ENCODE measurements at places on chromosomes 3 and 15.

DNA sequence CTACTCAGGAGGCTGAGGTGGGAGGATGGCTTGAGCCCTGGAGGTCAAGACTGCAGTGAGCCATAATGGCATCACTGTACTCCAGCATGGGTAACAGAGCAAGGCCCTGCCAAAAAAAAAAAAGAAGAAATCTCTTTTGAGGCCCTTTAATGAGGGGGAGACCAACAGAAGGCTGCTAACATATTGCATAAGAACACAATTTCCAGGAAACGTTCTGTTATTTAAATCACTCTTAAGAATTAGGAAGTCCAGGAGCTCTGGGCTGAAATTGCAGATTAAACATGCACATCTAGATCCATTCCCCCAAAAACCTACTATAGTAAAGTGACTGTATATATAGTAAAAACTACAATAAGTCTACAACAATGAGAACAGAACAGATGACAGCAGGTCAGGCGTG lies 16.1 kb upstream of the BLM start:
- no peaks in the 10 kb centered on the region for H3K27me3 ChIP-seq
- no peak overlapping the region for H3K4me3 ChIP-seq
- DNase-seq, result no peak
- no peak overlapping the region for H3K27ac ChIP-seq
- no peaks in the 10 kb centered on the region for H3K36me3 ChIP-seq

DNA sequence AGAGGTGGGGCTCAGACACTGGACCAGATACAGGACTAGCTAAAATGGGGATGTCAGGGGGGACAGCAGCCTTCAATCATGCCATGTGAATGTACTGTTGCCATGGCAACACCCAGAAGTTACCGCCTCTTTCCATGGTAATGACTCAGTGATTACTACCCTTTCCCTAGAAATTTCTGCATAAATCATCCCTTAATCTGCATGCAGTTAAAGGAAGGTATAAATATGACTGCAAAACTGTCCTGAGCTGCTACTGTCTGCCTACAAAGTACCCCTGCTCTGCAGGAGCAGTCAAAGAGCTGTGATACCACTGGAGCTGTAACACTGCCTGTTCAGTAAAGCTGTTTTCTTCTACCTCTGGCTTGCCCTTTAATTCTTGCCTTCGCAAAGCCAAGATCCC lies 168.2 kb downstream of the PEAK1 start:
- no peak for DNase-seq
- H3K4me1 ChIP-seq, result no peaks in the 10 kb centered on the region
- no peak overlapping the region for H3K4me3 ChIP-seq
- H3K27me3 ChIP-seq, result no peaks in the 10 kb centered on the region
- no peak overlapping the region for H3K27ac ChIP-seq
- H3K36me3 ChIP-seq, result no peaks in the 10 kb centered on the region

DNA sequence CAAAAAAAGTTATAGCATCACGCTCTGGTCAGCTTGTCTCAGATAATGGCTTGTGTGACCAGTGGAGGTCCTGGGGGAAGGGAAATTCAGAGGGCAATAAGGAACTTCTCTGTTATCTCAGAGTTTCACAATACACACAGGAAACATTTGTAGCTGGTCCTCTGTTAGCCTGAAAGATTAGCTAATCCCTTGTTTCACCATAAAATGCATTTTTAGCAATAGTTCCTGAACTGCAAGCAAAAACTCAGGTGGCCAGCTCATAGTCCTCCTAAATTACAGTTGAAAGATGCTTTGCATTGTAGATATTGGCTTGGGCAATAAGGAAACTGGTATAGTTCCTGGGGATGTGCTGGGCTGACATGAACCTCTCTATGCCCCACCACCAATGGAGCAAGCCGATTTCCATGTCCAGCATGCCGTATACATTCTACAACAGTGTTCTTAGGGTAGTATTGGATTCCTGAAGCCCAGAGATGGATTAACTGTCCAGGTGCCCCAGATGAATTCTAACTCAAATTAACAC lies 141.5 kb upstream of the TBL1XR1 start:
- no peaks in the 10 kb centered on the region for H3K27me3 ChIP-seq
- H3K4me3 ChIP-seq, result no peak overlapping the region
- no peak for DNase-seq
- no peaks in the 10 kb centered on the region for H3K36me3 ChIP-seq
- H3K27ac ChIP-seq, result no peak overlapping the region

GRCh38 chr3:188123170-188123905 lies 30.6 kb upstream of the LPP start:
- no peak overlapping the region for H3K27ac ChIP-seq
- H3K27me3 ChIP-seq, result no peaks in the 10 kb centered on the region
- no peak for DNase-seq
- no peaks in the 10 kb centered on the region for H3K4me1 ChIP-seq
- H3K4me3 ChIP-seq, result no peak overlapping the region

- peak overlapping the region; percentile 31 for H3K27ac ChIP-seq
- no peaks in the 10 kb centered on the region for H3K36me3 ChIP-seq
- H3K4me1 ChIP-seq, result no peaks in the 10 kb centered on the region
- no peaks in the 10 kb centered on the region for H3K27me3 ChIP-seq
Observed at GRCh38 chr3:151085889-151086483, 522 bp downstream of the MED12L start.

- no peak for DNase-seq
- H3K27ac ChIP-seq, result no peak overlapping the region
- no peaks in the 10 kb centered on the region for H3K4me1 ChIP-seq
- H3K4me3 ChIP-seq, result no peak overlapping the region
- H3K36me3 ChIP-seq, result no peaks in the 10 kb centered on the region
- no peaks in the 10 kb centered on the region for H3K27me3 ChIP-seq
Observed at GRCh38 chr15:42800731-42801474, 64.0 kb upstream of the CDAN1 start.

DNA sequence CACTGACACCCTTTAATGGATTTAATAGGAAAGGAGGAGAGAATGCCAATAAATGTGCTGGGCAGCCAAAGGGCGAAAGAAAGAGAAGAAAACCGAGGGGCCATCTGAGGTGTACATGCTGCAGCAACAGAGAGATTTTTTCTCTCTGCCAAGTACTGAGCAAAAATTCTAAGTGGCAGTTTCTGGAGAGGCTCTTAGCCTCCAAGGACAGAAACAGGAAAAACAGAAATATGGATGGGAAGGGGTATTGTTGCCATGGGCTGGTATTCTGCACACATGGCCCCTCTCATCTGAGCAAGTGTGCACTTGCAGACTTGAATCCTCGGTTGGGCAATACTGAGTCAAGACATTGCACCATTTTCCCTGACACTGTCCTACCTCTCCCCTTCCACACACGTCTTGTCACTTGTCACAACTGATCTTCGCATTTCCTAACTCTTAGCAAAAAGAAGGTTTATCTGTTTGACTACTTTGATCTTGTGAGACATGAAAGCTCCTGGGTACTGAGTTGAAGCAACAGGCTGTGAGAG lies 73.9 kb downstream of the PRICKLE2 start:
- H3K27me3 ChIP-seq, result peaks cover 15% of the 10 kb centered on the region
- no peak for DNase-seq
- H3K27ac ChIP-seq, result no peak overlapping the region
- no peaks in the 10 kb centered on the region for H3K36me3 ChIP-seq
- no peaks in the 10 kb centered on the region for H3K4me1 ChIP-seq

GRCh38 chr15:89155656-89156055 lies 65.7 kb downstream of the RLBP1 start:
- no peak overlapping the region for H3K4me3 ChIP-seq
- H3K27ac ChIP-seq, result no peak overlapping the region
- H3K4me1 ChIP-seq, result no peaks in the 10 kb centered on the region
- no peaks in the 10 kb centered on the region for H3K36me3 ChIP-seq
- no peaks in the 10 kb centered on the region for H3K27me3 ChIP-seq

Data from HCT116 (cell line).